ENCODE measurements at places on chromosomes 1 and 21.

GRCh38 chr21:34875830-34876229 is 173.3 kb downstream of the RUNX1 start:
- no peak for DNase-seq

DNA sequence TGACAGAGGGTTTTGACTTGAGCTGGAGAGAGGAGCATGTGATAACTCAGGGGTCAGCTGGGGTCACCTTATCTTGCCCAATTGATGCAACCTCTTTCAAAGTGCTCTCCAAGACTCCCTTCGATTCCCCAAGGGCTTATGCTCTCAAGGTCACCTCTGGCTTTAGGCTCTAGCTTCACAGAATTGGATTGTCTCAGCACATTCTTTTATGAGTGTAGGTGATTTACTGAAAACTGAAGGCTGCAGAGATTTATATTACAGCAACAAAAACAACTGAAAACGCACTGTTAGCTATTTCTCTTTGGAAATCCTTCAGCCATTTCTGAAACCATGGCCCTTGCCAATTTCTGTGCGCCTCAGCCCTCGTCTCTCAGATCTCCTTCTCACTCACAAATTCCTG is 34.5 kb upstream of the MAP1LC3C start:
- no peak for DNase-seq

- no peak for DNase-seq
Observed at GRCh38 chr1:153341431-153341934, 7.2 kb downstream of the PGLYRP4 start.

DNA sequence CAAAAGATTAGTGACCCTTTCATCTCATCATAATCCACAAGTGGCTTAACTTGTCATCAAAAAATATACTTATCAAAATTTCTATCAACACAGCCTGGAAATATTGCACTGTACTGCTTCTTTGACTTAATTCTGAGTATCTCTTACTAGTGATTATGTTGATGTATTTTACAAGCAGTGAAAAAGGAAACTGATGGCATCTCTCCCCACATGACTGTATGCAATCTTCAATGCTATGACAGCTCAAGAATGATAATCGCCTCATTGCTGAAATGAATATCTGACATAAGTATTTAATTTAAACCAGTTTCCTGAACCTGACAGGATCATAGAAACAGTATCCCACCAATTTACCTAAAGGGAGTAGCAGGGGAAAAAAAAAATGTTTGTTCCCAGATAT is 79.5 kb downstream of the DPYD start:
- no peak for DNase-seq

DNA sequence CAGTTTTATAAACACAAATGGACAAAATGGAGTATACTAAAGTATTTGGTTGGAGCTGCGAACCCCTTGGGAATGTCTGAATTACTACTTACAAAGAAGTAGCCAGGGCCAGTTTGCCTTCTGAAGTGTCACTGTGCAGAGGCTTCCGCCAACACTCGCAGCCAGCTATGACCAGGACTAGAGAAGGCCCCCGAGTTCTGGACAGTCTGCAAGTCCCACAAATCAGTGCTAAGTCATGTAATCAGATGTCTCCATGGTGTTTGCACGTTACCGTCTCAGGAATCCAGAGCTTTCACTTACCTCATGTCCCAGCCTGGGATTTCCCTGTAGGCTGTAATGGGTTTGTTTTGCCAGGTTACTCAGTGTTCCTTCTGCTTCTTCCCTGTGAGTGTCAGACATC is 106.6 kb upstream of the SPAG17 start:
- DNase-seq = peak; percentile 44

- DNase-seq = no peak
Observed at GRCh38 chr1:30748098-30748698, 9.4 kb downstream of the LAPTM5 start.

GRCh38 chr1:201269900-201270410 is 13.4 kb upstream of the PKP1 start:
- peak; percentile 11 for DNase-seq

DNA sequence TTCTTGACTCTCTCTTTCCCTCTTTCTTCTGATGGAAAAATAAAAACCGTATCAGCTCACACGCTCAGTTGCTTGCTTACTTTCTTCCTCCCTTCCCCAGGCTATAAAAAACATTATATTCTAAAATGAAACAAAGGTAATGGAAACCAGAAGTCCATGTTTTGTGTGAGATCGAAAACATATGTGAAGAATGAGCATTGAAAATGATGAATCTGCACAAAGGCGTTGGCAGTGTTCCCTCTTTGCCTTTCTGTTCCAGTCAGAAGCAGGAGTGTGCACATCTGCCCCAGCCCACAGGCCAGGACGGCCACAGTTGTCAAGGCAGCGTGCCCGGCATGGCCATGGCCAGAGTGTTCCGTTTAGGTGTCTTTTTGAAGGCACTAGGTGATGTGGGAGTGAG is 185.3 kb upstream of the USP24 start:
- DNase-seq = peak; percentile 76

GRCh38 chr1:22347854-22348760 is 103.5 kb upstream of the ZBTB40 start:
- no peak for DNase-seq

GRCh38 chr1:72051538-72051937 is 230.8 kb downstream of the NEGR1 start:
- DNase-seq = no peak

DNA sequence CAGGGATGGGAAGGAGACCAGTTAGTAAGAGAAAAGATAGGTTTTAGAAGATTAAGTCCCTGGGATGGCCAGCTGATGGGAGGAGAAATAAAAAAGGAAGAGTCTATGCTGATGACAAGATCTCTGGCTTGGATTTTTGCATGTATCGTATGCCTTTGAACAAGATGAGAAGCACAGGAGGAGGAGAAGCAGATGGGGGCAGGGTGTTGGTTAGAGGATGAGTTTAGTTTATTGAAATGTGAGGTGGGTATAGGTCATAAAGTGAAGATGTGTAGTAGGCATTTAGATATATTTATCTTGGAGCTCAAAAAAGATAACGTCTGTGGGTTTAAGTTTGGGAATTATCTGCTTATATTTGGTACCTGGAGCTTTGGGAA is 1.4 kb downstream of the TIPRL start:
- DNase-seq = no peak

- no peak for DNase-seq
Observed at GRCh38 chr1:50970509-50970887, 453 bp downstream of the CDKN2C start.

DNA sequence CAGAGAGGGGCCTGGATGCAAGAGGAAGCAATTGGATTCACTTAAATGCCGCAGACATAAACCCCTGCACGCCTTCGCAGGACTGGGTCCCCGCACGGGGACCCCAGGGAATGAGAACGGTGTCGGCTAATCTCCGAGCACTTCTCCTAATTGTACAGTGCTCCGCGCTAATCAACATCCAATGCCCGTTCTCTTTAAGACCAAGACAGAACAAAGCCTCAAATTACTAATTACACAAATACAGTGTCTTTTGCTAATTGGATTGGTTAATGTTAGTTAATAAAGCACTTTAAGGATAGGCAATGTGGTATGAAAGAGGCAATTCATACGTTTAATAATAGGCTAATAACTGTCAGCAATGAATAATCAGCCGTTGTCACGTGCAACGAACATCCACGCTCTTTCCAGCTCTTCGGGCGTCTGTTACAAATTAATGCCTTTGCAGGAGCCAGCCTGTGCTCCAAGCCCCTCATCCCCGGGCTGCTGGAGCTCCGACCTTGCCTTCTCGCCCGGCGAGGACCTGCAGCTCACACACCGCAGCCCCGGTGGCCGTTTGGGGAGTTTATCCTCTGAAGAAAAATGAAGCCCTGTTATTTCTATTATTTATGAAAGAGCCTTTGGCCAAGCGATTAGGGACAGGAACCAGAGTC is 157.8 kb downstream of the PRDM16 start:
- DNase-seq = no peak

DNA sequence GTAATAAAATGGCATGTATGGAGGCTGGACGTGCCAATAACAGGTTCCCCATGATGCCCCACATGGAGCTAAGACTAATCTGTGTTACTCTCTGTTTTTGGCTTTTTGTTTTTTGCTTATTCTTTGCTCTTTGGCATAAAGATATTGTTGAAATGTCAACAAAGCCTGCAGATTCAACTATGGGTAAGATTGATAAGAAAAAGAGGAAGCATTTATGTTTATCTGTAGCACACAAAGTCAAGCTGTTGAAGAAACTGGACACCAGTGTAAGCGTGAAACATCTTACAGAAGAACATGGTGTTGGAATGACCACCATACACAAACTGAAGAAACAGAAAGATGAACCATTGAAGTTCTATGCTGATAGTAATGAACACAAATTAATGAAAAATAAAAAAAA is 402.7 kb downstream of the LTN1 start:
- DNase-seq = no peak

DNA sequence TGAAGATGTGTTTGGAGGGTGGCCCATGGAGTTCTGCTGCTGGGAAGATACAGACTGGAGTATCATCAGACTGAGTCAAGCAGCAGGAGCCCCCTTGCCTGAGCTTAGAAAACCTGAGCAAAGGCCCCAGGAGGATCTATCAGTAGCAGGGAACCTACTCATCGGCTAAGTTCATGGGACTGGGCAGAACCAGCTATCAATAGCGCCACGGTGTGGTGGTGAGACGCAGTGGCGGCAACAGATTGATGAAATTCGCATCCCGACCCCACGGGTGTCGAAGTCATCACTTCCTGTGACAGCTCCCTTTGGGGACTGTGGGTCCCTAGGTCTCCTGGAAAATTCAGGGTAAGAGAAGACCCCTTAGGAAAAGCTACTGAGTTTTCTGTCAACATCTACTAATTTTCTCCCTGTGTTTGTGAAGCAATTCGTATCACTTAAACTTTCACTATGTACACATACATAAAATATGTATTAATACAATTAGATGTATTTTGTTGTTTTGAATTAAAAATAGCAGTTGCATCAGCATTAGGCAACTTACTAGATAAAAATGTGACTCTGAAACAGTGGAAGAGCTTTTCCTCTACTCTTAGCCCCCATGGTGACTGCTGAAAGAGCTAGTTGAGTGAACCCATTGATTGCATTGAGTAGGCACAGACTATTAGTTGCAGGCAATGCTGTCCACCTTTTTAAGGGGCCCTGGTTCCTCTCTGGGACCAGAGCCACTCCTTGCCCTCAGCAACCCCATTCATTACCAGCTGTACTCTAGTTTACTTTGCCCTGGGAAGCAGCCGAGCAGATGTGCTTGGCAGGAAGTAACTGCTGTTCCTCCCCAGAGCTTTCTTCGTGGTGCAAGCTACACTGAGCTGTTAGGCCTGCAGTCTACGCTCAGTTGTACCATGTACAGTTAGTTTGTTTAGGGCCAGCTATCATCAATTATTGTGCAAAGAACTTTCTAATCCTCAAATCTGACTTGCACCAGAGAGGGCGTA is 7.3 kb upstream of the CACNA1S start:
- DNase-seq = no peak

- no peak for DNase-seq
Observed at GRCh38 chr1:182054698-182055326, 6.7 kb downstream of the ZNF648 start.

GRCh38 chr1:41426201-41426890 is 58.1 kb downstream of the EDN2 start:
- DNase-seq = no peak

DNA sequence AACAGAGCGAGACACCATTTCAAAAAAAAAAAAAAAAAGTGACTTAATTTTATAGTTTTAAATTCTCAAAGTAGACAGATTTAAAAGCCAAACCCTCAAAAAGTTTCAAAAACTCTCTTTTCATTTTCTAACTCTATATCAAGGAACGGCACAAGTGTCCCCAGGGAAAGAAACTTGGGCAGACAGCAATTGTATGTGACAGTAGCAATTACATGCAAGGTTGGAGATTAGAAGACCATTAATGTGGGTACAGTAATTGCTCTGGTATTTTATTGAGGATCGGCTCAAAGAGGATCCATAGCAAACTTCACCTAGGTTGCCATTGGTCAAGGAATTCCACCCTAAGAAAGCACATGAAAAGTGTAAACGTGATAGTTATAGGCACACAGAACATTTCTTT is 46.2 kb downstream of the ACBD6 start:
- no peak for DNase-seq

DNA sequence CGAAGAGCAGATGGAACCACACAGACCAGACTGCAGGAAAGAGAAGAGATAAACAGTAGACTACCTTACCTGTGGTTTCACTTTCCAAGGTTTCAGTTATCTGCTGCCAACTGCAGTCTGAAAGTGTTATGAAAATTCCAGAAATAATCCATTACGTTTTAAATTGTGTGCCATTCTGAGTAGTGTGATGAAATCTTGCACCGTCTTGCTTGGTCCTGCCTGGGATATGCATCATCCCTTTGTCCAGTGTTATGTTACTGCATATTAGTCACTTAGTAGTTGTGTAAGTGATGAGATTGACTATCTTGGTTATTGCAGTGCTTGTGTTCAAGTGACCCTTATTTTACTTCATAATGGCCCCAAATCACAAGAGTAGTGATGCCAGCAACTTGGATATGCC is 33.9 kb downstream of the DNAJC6 start:
- no peak for DNase-seq

GRCh38 chr1:186534401-186534800 is 73.5 kb upstream of the PDC start:
- DNase-seq = no peak

- no peak for DNase-seq
Observed at GRCh38 chr1:75502776-75503175, 108.1 kb downstream of the SLC44A5 start.

DNA sequence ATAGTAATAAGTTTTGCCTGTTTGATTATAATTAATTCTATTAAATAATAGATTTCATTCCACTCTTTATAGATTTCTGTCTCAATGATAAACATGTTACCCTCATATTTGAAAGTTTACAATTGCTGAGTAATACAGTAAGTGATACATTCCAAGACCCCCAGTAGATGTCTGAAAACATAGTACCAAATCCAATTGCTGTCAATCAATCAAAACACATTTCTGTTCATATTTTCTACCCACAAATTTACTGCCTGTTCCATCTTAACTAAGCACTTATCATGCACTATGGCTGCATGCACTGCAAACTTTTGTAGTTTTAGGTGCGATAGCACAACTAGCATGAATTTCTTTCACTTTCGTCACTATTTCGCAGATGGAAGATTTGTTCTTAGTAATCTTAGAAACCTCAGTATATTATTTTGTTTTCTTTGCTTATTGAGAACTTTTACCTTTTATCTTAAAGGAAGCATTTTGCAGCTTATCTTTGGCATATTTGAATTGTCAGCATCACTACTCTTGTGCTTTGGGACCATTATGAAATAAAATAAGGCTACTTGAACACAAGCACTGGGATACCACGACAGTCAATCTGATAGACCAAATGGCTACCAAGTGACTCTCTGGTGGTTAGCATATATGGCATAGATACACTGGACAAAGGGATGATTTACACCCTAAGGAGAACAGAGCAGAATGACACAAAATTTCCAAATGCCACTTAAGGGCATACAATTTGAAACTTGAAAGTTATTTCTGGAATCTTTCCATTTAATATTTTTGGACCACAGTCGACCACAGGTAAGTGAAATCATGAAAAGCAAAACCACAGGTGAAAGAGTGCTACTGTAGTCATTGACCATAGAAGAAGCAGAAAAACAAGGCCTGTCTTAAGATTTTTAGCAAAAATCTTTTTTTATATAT is 67.6 kb downstream of the RGS13 start:
- no peak for DNase-seq

GRCh38 chr1:9603766-9604753 is 15.3 kb downstream of the TMEM201 start:
- no peak for DNase-seq

Data from femur (tissue), 1 donor.